Kasumi-1 (cell line): ENCODE measurements at places on chromosomes 6 and 20.

GRCh38 chr20:38537176-38537575, 43.8 kb upstream of the ADIG start:
- DNase-seq, result no peak

DNA sequence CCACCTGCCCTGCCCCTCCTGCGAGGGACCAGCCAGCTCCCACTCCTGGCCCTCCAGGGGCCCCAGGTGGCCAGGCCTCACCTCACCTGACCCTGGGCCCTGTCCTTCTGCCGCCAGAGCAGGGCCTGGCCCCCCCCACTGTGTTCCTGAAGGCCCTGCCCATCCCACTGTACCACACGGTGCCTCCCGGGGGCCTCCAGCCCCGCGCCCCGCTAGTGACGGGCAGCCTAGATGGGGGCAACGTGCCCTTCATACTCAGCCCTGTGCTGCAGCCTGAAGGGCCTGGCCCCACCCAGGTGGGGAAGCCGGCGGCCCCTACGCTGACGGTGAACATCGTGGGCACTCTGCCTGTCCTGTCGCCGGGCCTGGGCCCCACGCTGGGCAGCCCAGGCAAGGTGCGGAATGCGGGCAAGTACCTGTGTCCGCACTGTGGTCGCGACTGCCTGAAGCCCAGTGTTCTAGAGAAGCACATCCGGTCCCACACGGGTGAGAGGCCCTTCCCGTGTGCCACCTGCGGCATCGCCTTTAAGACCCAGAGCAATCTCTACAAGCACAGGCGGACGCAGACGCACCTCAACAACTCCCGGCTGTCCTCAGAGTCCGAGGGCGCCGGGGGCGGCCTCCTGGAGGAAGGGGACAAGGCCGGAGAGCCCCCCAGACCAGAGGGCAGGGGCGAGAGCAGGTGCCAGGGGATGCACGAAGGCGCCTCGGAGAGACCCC, 27.6 kb downstream of the ZNF831 start:
- no peak for DNase-seq

- no peak for DNase-seq
Measured at GRCh38 chr6:2755456-2755855, 4.7 kb upstream of the MYLK4 start.

DNA sequence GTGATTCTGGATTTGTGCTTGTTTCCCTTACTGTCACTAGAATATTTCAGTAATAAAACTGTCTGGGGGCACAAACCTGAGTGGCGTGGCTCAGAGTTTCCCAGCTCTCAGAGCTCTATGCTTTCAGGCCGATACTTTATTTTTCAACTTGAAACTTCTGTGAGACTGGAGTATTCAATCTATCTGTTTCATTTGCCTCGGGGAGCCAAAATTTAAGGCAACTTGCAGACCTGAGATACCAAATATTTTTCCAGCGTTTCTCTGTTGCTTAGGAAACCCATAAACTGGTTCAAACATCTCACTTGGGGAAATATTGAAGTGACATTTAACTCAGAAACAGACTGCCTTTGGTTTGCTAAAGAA, 74.7 kb downstream of the SOBP start:
- no peak for DNase-seq

- no peak for DNase-seq
Measured at GRCh38 chr6:128492386-128492785, 28.0 kb downstream of the PTPRK start.

- DNase-seq, result no peak
Measured at GRCh38 chr20:50034567-50035180, 51.9 kb downstream of the SNAI1 start.

DNA sequence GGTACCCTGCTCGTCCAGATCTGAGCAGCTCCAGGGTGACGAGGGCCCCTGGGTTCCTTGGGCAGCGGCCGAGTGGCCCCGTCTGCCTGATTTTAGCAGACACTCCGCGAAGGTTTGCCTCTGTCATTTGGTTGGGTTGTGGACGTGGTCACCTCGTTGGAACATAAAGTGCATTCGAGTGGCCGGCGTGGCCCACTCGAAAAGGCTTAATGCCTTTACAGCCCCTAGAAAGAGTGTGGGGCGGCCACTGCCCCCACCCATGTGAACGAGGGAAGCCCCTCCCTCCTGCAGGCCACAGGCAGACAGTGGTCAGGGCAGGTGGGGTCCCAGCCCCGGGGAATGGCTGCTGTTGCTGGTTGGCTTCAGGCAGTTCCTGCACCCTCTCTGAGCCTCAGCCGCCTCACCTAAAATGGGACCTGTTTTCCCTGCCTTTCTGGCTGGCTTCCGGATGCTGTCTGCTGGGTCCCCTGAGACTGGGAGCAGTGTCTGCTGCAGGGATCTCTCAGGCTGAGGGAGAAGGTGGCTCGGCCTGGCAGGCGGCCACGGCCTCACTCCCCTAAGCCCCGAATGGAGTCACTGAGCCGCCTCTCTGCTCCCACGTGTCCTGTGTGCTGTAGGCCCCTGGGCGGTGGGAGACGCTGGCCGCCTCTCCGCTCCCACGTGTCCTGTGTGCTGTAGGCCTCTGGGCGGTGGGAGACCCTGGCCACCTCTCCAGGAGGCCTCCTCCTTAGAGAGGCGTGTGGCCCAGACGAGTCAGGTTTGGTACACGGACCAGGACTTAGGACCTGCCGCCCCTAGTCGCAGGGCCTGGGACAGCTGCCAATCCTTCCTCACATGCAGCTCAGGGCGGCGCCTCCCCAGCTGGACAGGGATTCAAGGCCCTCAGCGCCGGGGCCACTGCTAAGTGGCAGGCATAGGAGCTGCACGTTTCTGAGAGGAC, 233.0 kb downstream of the ERMARD start:
- no peak for DNase-seq

DNA sequence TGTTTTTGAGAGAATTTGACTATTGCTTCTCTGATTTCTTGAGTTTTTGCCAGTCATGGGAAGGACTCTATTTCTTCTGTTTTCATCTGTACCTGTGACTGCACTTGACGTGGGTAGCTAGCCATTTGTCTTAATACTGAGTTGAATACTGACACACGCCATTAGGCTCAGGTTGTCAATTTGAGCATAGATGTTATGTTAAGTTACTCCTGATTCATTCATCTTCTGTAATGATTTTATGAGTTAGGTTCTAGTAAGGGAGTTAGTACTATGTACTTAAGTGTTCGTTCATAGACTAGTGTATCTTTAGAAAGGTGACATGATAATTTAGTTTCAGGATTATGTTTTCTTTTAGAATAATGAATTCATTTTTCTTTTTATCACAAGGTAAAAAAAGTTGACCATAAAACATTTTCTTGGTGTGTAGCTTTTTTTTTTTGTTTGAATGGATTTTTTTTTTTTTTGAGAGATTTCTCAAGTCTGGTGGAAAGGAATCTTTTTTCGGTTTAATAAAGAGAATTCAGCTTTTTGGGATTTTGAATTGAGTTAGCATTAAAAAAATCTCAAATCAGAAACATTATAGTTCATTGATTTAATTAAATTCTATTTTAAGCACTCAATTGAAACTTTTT, 1.7 kb downstream of the AFDN start:
- no peak for DNase-seq

- peak; percentile 96 for DNase-seq
Measured at GRCh38 chr20:51541189-51542032, 1.1 kb downstream of the NFATC2 start.

DNA sequence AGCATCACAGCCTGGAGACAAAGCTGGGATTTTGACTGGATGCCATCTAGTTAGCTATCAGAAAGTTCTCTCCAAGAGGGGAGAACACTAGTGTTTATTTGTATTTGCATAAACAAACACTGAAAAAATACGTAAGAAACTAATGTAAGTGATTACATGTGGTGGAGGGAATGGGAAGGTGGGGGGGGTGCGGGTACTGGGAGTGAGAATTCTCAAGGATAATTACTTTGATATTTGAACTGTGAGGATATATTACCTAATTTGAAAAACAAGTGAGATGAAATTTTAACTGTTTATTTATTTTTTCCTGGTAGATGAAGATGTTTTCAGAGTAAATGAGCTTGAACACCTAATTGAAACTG, 54.7 kb downstream of the VEGFA start:
- DNase-seq, result no peak

GRCh38 chr6:45892696-45893245, 122.9 kb downstream of the CLIC5 start:
- no peak for DNase-seq

DNA sequence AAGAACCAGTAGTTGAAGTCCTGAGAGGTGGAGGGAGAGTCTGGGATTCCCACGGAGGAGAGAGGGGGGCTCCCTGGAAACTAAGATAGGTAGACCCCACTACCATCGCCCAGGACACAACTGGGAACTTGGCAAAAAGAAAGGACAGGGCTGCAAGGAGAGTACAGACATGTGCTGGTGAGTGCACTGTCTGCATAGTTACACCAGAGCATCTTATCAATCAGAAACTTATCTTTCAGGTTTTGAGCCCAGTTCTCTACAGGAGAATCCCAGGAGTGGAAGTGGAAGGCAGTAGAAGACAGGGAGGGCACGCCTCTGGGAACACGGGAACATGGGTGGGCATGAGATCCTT, 12.2 kb downstream of the NFKBIL1 start:
- no peak for DNase-seq

DNA sequence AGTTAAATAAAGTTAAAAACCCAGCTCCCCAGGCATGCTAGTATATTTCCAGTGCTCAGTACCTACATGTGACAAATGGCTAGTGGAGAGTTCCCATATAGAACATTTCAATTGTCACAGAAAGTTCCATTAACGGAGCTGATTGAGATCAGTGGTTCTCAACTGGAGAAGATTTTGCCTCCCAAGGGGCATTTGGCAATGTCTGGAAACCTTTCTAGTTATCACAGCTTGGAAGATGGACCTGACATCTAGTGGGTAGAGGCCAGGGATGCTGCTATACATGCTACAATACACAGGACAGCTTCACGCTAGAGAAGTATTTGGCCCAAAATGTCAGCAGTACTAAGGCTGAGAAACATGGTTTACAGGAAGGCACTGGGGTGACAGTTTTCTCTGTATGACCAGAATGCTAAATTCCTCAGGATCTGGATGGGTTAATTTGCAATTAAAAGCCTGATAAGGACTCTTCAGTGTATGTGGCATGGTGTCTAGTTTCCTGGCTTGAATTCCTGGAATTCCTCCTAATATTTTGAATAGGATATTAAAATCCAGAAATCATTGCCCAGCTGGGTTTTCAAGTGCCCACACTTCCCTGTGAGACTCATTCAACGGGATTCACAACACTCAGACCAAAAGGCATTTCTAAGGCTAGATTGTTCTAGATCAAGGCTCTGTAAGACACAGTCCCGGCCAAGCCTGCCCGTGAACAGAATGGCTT, 84.7 kb upstream of the SALL4 start:
- no peak for DNase-seq

DNA sequence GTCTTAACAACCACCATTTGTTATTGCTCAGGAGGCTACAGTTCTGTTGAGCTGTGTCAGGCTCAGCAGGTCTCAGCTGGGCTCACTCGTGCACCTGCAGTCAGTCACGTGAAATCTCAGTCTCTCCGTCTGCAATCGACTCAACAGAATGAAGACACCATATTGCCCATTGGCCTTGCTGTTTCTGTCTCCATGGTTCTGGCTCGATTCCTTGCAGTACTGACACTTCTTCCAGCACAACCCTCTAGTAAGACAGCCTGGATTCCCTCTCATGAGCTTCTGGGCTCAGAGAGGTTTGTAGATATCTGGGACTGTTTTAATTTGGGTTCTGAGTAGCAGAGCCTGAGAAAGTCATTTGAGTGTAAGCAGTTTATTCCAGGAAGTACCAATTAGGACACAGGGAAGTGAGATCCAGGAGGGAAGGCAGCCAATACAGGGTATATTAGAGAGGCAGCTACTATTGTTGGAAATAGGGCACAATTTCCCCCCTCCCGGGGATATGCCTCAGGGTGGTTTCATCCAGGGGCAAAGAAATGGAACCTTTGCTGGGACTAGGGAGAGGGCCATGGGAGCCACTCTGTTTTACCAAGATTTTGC, 87.4 kb upstream of the RALGAPA2 start:
- no peak for DNase-seq

DNA sequence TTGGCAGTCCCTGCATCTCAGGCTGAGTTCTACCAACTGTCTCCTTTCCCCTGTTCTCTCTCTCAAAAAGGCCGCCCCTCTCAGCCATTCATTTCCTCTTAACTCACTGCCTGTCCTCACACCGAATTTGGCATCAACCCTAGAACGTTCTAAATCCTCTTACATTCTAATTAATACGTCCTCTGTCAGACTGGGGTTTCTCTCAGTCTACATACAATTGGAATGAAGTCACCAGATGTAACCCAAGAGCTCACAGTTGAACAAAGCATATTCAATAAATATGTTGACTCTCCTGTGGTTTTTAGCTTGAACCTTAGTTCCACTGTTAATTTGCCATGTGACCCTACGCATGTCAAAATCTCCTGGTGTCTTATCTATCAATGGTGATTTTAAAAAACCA, 269.6 kb downstream of the CLIC5 start:
- no peak for DNase-seq

DNA sequence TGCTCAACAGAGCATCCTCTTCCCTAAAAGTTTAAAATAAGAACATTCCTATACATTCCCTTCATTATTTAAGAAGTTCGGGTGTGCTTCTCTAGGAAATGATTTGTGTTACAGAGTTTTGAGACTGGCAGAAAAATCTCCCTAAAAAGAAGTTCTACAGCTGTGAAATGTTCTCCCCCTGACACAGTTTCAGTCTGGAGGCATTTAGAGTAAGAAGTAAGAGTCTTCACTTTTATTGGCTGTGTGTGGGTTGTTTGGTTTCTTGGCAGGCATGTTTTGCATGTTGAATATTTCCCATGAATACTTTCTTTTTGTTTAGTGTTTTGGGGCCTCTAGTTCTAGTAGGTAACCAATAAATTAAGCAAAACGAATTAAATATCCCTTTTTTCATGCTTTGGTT, 195.9 kb downstream of the TENT5A start:
- no peak for DNase-seq

DNA sequence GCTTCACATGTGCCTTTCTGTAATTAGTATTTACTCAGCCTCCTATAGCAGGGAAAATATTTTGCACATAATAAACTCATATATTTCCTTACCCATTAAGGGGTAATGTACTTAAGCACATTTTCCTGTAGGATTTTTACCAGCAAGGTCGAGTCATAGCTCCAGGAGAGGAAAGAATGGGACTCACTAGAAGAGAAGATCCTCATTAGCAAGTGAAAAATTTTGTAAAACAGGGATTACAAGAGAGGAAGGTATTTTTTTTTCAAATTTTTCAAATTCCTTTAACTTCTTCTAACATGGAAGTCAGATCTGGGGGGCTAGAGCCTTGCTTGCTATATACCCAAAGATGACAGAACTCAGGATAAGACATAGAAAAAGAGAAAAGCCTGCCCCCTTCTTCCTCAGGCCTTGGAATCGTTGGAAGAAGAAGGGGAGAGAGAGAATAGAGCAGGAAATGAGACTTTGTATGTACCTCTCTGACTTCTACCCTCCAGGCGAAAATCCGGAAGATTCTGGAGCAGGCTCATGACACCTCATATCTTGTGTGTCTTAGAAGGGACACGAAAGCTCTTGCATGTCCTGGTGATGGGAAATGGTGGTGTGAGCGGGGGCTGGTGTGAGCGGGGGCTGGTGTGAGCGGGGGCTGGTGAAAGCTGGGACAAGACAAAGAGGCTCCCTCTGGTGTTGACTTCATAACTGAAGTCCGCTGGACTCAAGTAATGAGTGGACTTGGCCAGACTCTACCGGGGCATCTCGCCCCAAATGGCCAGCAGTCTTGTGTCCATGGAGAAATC, 256.9 kb upstream of the PLCB4 start:
- DNase-seq, result no peak
